ENCODE measurements at places on chromosomes 7 and 10.

GRCh38 chr7:4073750-4074149, 608.3 kb upstream of the FOXK1 start:
- no peak for DNase-seq

GRCh38 chr10:85851325-85851724, 515.3 kb downstream of the GRID1 start:
- DNase-seq: no peak

- no peak for DNase-seq
Observed at GRCh38 chr7:138705167-138705566, 4.0 kb upstream of the SVOPL start.

DNA sequence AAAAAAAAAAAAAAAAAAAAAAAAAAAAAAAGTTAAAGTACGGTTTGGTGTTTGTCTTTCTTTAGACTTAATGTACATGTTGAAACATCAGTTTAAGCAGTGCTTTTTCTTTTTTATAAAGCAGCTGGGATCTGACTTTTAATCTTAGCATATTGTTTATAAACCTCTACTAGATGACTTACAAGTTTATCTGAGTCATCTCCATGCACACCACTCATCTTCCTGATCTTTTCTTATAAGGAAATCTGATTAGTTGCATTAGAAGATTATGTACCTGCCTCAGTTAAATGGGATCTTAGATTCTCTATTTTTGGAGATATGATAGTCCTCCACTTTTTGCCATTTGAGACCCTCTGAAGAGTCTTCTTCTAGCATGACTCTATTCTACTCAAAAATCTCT, 391.9 kb upstream of the LRGUK start:
- DNase-seq: no peak

DNA sequence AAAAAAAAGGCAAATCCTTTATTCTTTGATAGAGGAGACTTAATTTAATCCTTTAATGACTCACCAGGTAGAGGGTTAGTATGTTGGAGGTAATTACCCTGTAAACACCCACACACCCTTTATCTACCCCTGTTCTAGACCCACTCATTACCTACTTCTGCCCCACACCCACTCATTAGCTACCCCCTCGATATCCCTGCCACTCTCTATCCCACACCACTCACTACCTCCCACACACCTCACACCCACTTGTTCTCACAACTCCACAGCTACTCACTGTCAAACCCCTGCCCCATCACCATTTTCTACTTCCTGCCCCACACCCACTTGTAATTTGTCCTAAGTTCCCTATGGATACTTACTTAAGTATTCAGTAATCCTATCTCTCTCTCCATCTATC, 49.7 kb downstream of the SEC61G start:
- no peak for DNase-seq

- DNase-seq: no peak
Observed at GRCh38 chr10:66639371-66639770, 286.5 kb upstream of the LRRTM3 start.

DNA sequence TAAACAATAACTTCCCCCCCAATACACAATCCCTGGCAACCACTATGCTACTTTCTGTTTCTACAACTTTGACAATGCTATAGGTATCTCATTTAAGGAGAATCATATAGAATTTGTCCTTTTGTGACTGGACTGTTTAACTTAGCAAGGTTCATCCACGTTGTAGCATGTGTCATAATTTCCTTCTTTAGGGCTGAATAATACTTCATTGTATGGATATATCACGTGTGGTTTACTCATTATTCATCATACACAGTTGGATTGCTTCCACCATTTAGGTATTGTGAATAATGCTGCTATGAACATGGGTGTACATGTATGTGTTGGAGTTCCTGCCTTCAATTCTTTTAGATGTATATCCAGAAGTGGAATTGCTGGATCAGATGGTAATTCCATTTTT, 111.0 kb downstream of the LMBR1 start:
- DNase-seq: no peak

DNA sequence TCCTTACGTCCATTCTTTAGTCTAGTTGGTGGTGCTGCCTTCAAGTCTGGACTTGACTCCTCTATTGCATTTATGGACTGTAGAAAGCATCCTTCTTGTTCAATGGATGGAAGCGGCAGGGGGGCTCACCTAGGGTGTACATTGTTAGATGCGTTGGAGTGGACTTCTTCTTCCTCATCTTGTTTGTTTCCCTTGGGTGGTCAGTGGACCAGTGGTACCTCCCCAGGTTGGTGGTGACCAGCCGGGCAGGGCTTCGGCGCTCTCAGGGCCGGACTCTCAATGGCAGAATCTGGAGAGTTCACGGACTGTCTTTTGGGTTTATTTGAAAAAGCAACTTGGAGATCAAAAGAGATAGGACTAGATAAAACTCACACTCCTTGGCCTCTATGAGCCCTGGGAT, 6.2 kb upstream of the BTBD16 start:
- no peak for DNase-seq

DNA sequence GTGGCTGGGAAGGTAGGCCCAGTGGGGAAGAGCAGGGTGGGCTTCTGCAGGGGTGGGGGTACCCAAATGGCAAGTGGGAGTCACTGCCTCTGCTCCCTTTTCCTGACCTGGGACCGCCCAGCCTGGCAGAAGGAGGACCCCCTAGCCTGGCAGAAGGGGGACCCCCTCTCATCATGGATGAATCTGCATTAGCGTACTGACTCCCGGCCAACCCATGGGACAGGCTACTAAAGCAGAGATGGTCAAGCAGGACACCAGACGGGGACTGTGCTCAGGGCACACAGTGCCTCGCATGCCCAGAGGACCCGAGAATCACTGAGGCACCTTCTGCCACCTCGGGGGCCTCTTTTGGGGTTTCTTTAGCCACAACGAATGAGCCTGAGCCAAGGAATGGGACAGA, 577.5 kb downstream of the GLRX3 start:
- no peak for DNase-seq

DNA sequence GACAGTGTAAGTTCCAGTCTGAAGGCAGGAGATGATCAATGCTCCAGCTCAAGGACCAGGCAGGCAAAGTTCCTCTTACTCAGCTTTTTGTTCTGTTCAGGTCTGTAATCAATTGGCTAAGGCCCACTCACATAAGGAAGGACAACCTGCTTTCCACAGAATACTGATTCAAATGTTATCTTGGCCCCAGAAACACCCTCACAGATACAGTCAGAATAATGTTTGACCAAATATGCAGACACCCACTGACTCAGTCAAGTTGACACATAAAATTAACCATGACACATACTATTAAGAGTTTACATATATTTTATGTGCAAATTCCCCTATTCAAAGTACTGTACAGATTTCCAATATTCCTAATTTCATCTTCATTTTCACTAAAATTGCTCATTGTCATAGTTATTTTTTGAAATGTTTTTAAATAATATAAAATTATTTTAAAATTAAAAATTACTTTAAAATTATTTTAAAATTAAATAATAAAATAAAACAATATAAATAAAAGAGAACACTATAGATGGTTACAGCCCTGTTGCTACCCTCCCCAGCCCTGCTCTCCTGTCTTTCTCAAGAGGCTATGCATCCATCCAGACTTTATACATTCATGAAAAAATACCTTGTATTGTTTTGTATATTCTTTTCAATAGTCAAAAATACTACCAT, 59.4 kb downstream of the RAB11FIP2 start:
- DNase-seq: no peak
